ENCODE measurements at places on chromosomes 5 and 9.
A peak's percentile ranks its signal among the peaks of the same experiment; 100 is the strongest.

DNA sequence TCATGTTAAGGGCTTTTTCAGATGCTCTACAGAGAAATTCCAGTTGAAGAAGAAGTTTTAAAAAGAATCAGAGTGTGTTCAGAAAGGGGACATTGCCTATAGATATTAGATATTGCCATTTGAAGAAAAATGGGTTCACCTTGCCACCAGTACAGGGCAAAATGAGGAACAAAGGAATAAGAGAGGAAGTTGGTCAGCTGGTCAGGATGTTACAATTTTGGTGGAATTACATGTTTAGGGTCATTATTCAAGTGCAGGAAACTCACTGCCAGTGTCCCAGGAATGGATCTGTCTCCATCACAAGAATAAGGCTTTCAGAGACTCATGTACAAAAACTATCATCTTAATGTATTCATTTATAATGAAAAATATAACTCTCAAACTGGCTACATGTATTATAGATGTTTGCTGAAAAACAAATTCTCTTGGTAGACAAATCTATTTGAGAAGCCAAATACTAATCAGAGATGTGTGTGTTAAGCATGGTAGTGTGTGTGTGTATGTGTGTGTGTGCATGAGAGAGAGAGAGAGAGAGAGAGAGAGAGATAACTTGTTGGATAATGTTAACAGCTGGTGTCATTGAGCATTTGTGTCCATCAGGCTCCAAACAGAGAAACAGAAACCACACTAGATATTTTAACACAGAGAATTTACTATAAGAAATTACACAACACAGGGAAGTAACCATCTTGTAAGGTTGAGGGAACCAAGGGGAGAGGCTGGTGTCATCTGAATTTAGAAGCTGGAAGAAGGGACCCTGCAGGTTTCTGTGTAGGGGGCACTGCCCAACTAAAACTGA lies 5.0 kb upstream of the C1QTNF3 start:
- no peak for DNase-seq

DNA sequence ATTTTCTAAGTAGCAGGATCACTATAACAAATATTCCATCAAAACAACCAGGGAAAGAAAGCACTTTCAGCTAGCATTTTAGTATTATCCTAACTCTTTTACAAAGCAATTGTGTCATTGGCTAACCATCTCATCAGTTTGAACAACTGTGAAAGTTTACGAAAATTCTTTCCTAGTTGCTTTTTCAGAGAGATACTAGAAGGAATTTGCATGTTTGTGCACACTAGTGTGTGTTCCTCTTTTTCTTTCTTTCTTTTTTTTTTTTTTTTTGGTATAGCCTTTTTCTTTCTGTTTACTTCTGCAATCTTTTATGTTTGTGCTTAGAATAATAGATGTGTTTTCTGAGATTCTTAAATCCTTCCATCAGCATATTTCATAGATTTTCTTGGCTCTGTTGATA lies 124.7 kb upstream of the SEMA6A start:
- no peak for DNase-seq

GRCh38 chr9:7656636-7657035 lies 142.9 kb downstream of the DMAC1 start:
- no peak for DNase-seq

GRCh38 chr5:148915224-148915817 lies 88.9 kb downstream of the ADRB2 start:
- DNase-seq, result no peak

DNA sequence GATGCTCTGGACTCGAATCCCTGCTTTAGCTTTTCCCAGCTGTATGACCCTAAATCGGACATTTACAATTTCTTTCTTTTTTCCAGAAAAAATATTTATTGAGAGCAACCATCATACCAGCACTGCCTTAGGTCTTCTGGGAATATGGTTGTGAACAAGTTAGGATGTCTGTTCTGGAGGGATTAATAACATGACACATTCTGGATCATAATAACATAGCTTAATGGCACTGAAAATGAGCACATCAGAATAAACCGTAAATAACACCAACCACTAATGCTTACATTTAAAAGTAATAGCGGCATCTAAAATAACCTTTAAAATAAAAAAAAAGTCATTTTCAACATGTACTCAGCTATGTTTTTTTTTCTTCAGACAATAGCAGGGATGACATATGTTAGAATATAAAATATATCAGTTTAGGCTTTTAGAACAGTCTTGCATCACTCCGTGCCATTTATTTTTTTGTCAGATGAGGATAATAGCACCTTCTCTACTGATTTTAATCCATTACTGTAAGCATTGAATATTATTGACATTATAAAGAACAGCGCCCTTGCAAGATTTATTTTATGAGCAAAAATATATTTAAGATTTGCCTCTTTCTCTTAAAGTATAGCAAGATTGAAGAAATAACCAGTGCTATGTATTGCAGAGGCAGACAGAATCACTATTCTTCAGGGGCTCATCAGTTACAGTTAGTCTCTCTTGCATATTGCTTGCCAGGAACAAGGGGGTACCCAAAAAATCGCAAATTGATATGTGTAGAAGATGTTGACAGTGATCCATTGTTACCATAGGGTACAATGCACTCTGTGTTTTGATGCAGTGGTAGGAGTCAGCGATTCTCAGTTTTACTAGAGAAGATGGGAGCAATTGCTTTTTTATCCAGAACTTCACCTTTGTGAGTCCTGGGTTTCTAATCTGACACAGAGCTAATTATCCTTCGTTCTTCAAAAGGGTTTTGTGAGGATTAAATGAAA lies 168.4 kb upstream of the NR3C1 start:
- no peak for DNase-seq

DNA sequence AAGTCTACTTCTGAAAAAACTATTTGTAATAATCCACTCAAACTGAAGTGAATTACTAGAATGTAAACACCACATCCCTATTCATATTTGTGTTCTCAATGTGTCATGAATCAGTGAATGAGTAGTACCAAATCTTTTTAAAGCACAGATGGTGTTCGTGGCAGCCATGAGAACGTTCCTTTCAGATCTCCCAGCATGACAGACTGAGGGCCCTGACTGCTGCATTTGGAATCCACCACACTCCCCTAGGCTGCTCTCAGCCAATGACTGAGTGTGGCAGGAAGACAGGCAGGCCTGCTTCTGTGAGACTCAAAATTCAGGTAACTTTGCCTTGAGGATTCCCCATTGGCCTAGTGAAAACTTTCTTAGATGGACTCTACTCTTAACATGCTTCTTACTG lies 10.9 kb upstream of the JMY start:
- no peak for DNase-seq

DNA sequence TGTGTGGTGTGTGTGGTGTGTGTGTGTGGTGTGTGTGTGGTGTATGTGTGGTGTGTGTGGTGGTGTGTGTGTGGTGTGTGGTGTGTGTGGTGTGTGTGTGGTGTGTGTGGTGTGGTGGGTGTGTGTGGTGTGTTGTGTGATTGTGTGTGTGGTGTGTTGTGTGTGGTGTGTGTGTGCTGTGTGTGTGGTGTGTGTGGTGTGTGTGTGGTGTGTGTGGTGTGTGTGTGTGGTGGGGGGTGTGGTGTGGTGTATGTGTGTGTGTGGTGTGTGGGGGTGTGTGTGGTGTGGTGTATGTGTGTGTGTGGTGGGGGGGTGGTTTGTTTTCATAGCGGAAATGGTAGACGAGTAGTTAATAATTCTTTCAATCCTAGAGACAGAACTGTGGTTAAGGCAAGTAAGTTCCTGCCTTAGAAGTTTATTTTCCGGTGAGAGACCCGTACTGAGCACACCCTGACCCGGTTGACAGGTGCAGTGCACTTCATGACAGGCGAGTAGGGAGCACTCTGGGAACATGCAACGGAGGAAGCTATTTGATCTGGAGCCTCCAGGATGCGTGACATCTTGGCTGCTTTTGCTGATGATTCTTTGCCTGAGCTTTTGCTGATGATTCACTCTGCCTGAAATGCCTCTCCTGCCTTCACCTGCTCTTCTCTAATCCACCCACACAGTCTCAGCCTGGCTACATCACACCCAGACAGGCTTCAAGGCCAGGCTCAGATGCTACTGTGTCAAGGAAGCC lies 21.7 kb upstream of the FAT2 start:
- no peak for DNase-seq

- DNase-seq, result no peak
These were observed 145.5 kb upstream of the SLC24A2 start for GRCh38 chr9:19934301-19934871.

DNA sequence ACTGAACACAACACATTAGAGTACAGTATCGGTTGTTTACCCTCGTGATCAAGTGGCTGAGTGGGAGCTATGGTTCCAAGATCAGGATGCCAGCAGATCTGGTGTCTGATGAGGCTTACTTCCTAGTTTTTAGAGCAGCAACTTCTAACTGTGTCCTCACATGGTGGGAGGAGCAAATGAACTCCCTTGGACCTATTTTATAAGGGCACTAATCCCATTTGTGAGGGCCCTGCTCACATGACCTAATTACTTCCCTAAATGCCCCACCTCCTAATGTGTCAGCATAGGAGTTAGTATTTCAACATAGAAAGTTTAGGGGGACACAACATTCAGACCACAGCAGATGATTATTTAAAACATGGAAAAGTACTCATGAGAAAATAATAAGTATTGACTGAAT lies 111.8 kb downstream of the GCNT1 start:
- DNase-seq, result no peak

DNA sequence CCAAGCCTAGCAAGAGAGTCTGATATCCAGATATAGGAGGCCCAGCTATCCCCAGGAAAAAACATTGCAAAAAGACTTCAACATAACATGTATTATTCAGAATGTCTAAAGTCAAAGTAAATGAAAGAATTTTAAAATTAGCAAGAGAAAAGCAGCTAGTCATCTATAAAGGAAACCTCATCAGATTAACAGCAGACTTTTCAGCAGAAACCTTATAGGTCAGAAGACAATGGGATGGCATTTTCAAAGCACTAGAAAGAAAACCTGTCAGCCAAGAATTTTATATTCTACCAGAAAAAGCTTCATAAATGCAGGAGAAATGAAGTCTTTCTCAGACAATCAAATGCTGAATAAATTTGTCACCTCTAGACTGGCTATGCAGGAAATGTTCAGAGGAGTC lies 9.9 kb downstream of the OR1L3 start:
- DNase-seq, result no peak

DNA sequence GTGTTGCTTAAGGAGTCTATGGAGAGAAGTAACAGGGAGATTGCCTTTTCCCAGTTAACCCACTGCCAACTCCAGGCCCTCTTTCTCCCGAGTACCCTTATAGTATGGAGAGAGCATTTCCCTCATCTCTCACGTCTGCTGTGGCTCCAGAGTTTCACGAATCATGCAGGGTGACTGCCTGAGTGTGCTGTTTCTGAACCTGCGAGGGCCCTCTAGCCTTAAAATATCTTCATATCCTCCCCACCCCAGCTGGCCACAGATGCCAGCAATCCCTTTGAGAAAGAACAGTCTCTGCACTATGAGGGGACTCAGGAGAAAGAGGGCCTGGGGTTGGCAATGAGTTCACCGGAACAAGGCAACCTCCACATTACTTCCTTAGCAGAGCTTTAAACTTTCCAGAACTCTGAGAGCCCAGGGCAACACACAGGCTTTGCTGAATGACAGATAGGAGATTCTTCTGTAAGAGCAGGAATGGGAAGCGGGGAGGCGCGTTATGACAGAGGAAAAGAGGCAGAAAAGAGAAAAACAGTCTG lies 81.6 kb upstream of the ANKH start:
- no peak for DNase-seq

DNA sequence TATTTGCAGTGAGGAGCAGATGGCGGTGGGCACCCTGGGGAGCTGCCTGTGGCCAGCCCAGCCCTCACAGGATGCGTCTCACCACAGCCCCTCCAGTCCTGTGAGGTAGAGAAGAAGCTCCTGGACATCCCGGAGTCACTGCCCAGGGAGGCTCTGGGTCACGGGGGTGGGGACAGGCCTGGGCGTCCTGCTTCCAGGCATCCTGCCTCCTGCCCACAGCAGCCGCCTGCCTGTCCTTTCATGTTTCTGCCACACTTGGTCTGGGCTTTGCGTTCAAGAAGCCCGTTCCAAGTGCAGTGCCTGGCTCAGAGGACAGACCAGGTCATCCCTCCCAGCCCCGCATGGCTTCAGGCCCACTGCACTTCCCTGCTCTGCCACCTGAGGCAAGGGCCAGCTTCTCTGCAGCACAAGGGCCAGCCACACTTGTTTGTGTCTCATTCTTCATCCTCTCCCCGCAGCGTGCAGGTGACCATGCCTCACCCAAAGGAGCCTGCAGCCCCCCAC lies 38.2 kb downstream of the ZDHHC11B start:
- no peak for DNase-seq

DNA sequence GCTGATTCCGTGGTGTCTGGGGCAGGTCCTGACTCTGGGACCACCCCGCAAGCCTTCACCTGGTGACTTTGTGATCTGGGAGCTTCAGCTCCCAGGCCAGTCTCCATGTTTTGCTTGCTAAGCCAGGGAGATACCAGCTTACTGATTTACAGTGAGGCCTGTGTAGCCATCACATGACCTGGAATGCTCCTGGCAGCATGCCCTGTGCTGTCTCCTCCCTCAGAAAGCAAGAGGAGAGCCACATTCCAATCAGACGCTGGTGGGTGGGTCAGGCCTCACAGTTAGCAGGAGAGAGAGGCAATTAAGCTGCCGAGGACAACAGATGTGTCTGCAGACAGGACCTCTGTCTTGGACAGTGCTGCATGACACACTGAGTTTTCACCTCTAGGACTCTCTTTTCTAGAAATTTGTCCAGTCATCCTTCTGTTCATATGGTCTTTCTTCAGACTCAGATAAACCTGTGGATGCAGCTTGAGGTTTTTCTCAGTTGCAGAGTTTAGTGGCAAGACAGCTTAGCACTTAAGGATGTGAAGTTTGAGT lies 24.4 kb upstream of the GRPEL2 start:
- DNase-seq, result peak; percentile 87

DNA sequence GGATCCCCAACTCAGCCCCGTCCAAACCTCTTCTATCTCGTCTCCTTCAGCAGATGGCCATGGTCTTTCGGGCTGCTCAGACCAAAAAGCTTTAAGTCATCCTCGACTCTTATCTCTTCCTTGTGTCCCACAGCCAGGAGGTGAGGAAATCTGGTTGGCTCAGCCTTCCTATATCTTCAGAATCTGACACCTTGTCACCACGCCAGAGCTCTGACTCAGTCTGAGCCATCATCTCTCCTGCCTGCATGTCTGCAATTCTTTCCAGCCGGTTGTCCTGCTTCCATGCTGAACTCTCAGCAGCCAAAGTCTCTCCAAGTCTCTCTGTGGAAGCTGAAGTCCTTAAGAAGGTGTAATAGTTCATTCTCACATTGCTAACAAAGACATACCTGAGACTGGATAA lies 419.3 kb upstream of the ADAMTS16 start:
- no peak for DNase-seq

GRCh38 chr9:89811886-89812450 lies 207.2 kb downstream of the GADD45G start:
- no peak for DNase-seq

- DNase-seq, result no peak
These were observed 598 bp downstream of the RGP1 start for GRCh38 chr9:35749515-35750255.

- peak; percentile 29 for DNase-seq
These were observed 554 bp downstream of the JAK2 start for GRCh38 chr9:4985386-4986266.

GRCh38 chr5:27845248-27845647 lies 806.9 kb upstream of the CDH9 start:
- no peak for DNase-seq
